Stimulated activated CD4-positive, alpha-beta T cell treated with anti-CD3 and anti-CD28 coated beads, Interleukin-2, amount 100 ng/mL, for 48 hours (primary cell): ENCODE measurements at places on chromosomes 2 and 18.

DNA sequence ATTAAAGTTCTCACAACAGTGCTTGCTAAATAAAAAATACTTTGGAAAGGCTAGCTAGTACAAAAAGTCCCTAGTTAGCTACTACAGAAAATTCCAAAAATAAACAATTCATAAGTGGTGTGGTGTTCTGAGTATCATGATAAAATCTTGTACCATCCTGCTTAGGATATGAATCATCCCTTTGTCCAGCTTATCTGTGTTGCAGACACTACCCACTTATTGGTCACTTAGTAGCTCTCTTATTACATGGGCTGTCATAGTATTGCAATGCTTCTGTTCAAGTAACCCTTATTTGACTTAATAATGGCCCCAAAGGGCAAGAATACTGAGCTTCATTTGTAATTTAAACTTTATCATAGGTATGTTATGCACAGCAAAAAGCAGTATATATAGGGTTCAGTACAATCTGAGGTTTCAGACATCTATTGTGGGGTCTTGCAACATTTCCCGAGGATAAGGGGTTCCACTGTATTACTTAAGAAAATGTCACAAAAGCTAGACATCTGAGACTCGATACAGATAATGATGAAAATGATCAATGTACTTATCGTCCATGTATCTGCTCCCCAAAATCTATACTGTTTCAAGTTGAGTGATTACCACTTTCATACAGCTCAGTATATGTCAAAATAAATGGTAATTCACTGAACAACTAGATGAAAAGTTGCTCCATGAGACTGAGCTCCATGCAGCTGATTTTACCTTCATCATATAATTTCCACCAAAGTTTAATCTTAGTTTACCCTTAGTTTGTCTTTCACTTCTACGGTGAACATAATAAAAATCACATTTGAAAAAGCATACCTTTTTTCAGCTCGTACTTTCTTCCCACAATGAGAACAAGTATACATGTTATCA, 93.8 kb downstream of the C2orf74 start:
- DNase-seq, result no peak

DNA sequence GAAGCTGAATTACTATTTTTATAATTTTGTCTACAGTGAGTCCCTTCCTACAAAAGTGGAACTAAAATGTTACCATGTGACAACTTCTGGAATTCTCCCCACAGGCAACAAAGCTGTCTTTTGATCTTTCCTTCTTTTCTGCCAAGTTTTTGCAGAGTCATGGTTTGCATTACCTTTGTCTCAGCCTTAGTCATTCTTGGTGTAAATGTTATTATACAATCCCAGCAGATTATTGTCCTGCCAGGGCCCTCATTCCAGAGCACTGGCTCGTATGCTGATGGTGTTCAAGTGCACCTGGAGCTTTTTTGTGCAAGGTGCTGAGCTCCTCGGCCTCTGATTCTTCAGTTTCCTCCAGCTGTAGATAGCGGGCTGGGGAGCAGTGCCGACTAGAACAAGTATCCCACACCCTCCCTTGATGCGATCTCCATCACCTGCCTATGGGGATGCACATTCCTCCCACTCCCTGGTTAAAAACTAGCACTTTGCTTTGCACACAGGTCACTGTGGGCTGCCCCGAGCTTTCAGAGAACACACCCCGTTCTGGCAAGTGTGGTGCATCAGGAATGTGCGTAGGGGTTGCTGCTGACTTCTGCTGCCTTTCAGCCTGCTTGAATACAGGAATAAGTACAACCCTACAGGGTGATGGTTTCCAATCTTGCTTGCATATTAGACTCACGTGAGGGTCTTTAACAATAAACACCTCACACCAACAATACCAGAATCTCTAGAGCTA, 263.6 kb downstream of the RNF144A start:
- no peak for DNase-seq

- DNase-seq, result no peak
These were observed 237.6 kb upstream of the TRIB2 start for GRCh38 chr2:12479065-12479601.

DNA sequence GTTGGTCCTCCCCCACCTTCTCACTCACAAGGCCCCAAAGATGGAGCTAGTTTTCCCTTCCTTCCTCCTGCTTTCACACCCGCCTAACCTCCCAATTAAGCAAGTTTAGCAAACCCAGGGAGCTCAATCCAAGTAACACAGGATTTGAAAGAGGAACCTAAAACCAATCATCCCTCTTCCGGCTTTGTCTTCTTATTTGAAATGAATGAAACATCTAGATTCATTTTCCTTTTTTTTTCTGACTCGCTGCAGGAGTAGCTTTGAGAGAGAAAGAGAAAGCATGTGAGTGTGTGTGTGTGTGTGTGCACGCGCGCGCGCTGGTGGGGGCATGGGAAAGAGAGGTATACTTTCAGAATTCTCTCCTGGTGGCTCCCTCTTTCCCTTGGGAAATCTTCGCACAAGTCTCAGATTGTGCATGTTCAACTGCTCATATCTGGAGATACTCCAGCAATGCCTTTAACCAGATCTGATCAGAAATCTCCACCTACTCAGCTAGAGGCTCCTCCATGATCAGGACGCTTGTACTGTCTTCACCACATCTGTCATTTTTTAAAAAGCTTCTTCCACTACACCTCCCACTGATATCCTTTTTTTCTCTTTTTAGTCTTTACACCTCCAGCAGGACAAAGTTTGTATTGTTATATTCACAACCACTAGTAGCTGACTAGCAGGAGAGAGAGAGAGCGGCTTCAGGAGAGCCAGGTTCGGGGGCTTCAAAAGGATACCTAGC, 1.7 kb downstream of the SLC8A1 start:
- DNase-seq, result no peak

- no peak for DNase-seq
These were observed 55.4 kb downstream of the POLR1A start for GRCh38 chr2:86050301-86050700.

DNA sequence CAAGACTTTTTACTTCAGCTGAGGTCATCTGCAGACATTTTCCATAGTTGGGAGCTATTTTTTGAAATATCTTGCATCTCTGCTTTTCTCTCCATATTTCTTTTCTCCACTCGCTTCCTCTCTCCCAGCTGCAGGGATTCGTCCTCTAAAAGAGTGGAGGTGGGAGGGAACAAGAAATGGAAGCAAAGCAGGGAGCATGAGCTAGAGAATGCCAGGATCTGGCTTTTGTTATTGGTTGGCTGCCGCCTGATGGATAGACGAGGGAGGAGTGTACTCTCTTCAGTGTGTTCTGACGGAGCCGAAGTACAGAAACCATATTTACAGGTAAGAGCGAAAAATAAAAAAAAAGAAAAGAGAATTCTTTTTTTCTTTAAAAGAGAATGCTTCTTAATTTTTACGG, at the start of gene CSRNP3:
TSS of gene CSRNP3 (plus strand) at position 282 of the 400 bp plus-strand sequence. CDS start 125,368 bp downstream, outside the sequence.
- no peak for DNase-seq

GRCh38 chr18:59446012-59446411, 86.9 kb upstream of the LMAN1 start:
- no peak for DNase-seq

GRCh38 chr2:74685408-74685807, 31.4 kb downstream of the SEMA4F start:
- no peak for DNase-seq

GRCh38 chr18:54357082-54357659, 487 bp downstream of the STARD6 start:
- no peak for DNase-seq

DNA sequence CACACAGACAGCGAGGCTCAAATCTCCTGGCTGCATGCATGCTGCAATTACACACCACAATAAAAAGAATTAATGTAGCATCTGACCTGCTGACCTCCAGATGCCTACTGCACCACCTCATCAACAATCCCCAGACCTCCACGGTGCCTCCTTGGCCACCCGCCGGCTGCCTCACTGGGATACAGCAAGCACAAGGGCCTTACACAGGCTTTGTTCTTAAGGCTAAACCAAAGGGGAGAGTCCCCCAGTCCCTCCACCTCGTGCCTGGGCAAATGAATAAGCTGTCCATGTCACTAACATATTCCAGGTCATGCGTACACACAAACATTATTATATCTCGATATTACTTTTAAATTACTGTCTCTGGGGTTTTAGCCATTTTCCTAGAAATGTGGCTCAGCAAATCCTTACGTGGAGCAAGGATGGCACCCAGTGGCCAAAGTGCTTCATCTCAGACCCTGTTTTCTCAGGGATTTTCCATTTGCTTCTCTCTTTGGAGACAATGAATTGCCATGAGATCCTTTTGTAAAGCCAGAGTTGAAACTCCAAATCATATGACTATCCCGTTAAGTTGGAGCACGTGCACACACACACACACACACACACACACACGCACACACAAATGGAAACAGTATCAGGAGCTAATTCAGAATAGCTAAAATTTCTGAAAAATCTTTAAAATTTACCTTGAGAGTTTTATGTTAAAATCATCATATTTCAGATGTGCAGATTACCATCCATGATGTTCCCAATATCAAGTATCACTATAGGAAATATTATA, 313.8 kb downstream of the PDE11A start:
- no peak for DNase-seq
